ENCODE measurements at places on chromosomes 6 and 20.

GRCh38 chr6:56927538-56928453, 27.1 kb upstream of the BEND6 start:
- peak; percentile 42 for DNase-seq

GRCh38 chr6:56714982-56715456, 72.3 kb upstream of the DST start:
- no peak for DNase-seq

- peak; percentile 5 for DNase-seq
Observed at GRCh38 chr20:53174454-53174853, 202.3 kb downstream of the TSHZ2 start.

DNA sequence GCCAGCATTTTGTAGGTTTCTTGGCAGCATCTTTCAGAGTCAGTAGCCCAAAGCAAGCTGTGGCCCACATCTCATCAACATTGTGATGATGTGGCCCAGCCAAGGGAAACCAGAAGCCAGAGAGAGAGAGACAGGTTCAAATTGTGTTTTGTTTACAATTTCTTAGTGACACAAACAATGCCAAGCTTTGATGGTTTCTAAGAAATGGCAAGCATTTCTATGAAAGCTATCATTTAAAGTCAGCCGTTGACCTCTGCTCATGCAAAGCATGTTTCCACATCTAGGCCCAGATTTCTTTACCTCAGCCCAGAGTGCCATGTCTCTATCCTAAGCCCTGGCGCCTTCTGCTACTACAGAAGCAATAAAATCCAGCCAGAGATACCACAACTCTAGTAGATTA, 32.9 kb downstream of the GCM1 start:
- no peak for DNase-seq

DNA sequence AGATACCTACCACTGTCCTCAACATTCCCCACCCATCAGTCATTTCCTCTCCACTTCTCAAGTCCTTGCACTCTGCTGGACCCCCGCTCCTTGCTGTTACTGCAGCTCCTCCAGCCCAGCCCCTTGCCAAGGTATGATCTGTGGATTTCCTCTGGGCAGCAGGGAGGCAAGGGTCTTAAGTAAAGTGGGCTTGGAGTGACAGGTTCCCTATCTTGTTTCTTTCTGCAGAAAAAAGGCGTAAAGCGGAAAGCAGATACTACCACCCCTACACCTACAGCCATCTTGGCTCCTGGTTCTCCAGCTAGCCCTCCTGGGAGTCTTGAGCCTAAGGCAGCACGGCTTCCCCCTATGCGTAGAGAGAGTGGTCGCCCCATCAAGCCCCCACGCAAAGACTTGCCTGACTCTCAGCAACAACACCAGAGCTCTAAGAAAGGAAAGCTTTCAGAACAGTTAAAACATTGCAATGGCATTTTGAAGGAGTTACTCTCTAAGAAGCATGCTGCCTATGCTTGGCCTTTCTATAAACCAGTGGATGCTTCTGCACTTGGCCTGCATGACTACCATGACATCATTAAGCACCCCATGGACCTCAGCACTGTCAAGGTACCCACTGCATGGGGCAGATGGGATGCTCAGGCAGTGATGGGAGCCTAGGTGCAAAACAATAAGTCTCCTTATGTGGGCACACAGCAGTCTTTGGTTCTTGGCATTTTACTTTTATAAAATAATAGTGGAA, 8.1 kb downstream of the BRD2 start:
- no peak for DNase-seq

DNA sequence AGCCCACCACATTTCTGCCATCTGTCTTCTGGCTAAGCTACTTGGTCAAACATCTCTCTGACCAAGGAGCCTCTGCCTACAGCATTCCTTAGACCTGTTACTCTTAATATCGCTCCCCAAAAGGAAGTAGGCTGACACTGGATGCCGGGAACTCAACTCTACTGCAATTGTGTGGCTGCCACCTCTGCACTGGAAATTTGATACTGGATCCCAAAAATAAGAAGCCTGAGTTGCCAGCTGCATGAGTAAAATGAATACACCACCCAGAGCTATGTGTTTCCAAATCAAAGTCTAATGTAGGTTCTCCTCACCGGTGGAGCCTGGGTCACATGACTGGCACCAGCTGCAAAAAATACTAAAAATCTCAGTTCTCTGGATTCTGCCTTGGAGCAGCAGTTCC, 36.9 kb downstream of the UNC5CL start:
- no peak for DNase-seq
